T-helper 2 cell (primary cell): ENCODE measurements at places on chromosomes 2 and 18.

- no peak for DNase-seq
These were observed 67.2 kb upstream of the SMAD7 start for GRCh38 chr18:49017813-49018553.

DNA sequence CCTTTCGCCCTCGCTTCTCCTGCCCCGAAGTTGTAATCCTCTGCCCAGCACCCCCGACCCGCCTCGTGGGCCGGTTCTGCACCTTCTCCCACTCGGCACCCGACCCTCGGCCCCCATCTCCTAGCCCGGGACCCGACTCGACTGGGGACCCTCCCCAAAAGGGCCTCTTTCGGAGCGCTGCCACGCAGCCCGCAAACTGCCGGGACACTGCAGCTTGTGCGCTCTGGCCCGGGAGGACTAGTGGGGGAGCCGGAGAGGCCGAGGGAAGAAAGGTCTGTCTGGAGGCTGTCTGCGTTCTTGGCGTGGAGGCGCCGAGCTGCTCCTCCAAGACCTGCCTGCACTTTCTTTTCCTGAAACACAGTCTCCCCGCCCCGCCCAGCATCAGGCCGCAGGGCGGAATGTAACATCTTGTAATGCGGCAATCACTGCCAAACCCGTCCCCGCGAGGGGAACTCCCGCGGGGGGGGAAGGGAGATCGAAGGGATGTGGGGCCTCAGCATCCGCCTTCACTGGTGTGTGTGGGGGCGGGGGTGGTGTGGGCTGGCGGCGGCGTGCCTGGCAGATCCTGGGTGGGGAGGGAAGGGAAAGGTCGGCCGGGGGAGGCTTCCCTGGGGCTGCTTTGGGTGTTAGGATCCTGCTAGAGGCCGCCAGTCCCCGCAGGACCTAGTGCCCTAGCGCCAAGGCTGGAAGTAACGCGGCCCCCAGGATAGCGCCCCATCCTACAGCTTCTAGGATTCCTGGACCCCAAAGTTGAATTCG is 7.4 kb downstream of the DLX2 start:
- peak; percentile 67 for DNase-seq

GRCh38 chr18:58231930-58232329 is 187.9 kb downstream of the NEDD4L start:
- DNase-seq: no peak

DNA sequence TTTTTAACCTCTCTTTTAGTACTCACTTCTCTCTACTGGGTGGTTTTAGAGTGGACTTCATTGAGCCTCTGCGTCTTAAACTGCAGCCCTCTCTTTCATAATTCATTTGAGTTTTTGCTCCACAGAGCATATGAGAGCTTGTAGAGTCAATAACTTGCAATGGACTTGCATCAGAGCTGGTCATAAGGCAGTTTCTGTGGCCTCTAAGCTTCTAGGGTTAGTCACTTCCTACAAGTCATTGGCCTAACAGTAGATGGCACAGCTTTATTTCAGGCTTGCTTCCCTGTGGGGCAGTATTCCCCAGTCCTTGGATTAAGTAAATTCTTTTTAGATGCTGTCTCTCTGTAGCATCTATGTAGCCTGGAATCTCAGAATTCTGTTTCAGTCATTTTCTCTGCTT is 1435.7 kb downstream of the LRP1B start:
- DNase-seq: no peak

GRCh38 chr2:119112230-119112629 is 46.3 kb downstream of the C1QL2 start:
- DNase-seq: no peak

- no peak for DNase-seq
These were observed 51.0 kb downstream of the ABI2 start for GRCh38 chr2:203379156-203379555.
